MV-4-11 (cell line): ENCODE measurements at places on chromosomes 1 and 21.

- DNase-seq: peak; percentile 31
Measured at GRCh38 chr1:201436393-201436792, 14.9 kb upstream of the TNNI1 start.

GRCh38 chr1:156421939-156422601 is 53.1 kb downstream of the RHBG start:
- no peak for DNase-seq

- no peak for DNase-seq
Measured at GRCh38 chr1:185406006-185406690, 89.1 kb upstream of the IVNS1ABP start.

DNA sequence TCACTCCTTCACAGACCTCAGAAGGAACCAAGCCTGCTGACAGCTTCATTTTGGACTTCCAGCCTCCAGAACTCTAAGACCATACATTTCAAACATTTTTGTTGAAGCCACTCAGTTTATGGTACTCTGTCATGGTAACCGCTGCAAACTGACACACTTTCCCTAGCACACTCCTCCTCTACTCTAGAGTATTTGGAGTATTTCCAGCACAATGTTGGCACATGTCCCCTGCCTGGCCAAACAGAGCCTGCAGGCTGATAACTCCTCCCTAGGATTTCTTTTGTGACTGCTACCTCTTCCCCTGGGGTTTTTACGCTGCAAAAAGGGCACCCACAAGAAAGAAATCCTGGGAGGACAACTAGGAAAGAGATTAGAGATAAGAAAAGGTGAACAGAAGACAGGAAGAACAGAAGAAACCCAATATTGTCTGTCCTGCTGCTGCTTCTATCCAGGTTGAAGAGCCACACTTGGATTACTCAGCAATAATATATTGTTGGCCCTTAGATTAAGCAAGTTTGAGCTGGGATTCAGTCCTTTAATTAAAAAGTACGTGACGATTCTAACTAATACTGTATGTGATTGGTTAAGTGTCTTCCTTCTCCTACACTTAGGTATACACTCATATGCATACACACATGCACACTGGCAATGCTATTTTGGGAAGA is 844.1 kb downstream of the LTN1 start:
- DNase-seq: no peak

DNA sequence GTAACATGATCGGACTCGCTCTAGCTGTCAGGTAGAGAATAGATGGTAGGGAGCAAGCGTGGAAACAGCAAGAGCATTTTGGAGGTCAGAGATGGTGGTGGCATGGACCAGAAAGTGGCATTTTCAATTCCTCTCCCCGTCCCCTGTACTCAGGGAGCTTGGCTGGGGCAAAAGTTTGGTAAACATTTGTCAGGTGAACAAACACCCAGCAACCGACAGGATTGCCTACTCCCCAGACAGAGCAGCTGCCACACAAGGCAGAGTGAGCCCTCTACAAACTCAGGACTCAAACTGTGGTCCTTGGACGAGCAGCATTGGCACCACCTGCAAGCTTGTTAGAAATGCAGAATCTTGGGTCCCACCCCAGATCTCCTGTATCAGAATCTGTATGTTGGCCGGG is 14.3 kb downstream of the PTAFR start:
- DNase-seq: no peak

- no peak for DNase-seq
Measured at GRCh38 chr1:111690306-111690617, 48.9 kb downstream of the INKA2 start.

- no peak for DNase-seq
Measured at GRCh38 chr1:154820646-154821045, 49.4 kb downstream of the KCNN3 start.

DNA sequence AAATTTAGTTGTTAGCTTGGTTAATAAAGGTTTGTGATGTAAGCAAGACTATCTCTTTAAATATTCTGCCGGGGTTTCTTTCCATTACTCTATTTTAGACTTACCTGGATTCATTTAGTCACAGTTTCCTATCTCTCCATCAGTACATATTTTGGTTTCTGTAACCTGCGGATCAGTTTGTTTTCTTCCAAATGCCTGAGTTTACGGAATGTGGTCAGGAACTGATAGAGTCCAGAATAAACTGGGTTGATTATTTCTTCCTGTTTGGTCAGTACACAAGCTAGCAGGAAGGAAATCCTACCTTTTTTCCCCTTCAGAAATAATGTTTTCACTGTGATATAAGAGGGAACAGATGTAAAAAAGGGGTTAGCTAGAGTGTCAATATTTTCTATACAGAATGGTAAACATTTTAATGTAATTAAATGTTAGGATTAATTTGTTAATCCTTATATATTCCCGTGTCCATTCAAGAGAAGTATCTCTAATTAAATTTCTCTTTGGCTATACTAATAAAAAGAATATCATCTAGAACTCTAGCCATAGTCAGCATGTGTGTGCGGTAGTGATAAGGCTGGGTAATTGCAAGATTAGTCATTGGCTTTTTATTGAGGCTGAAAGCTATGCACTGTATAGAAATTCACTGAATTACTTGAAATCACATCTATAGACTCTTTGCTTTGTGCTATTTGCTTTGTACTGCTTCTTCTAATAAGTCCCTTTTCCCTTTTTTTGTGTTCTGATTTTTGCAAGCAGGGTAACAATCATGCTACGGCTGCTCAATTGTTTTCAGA is 144.7 kb upstream of the ADGRL4 start:
- DNase-seq: no peak

- no peak for DNase-seq
Measured at GRCh38 chr1:67687198-67687545, 2.2 kb downstream of the GADD45A start.

GRCh38 chr1:68145418-68146126 is 86.8 kb downstream of the WLS start:
- no peak for DNase-seq

GRCh38 chr1:206079135-206079534 is 26.2 kb downstream of the RHEX start:
- peak; percentile 64 for DNase-seq

DNA sequence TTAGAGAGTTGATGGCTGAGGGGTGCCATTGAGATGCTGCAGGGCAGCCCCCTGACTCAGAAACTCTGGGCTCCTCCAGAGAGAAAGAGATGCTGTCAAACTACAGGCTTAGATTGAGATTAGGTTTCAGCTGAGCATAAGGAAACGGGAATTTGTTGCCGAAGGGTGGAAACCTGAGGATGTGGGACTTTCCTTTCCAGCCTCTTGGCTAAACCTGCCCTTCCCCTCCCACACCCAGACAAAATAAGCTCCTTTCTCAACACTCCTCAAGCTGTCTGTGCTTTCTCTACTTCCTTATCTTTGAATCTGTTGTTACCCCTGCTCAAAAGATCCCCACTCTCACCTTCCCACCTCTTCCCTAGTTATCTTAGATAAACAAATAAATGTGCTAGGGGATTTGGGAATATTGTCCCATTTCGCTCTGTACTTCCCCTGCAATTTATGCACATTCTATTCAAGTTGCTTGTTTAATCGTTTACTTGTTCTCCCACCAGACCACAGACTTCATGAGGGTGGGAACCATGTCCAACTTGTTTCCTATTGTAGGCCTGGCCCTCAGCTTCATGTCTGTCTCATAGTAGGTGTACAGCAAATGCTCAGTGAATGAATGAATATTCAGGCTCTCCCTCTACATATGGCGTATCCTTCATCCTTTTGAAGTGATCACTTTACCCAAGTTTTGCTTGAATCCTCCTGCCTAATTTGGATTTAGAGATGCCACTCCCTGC is 30.6 kb upstream of the MARK1 start:
- DNase-seq: no peak

- DNase-seq: no peak
Measured at GRCh38 chr21:45901061-45901690, 80.4 kb upstream of the COL6A1 start.

DNA sequence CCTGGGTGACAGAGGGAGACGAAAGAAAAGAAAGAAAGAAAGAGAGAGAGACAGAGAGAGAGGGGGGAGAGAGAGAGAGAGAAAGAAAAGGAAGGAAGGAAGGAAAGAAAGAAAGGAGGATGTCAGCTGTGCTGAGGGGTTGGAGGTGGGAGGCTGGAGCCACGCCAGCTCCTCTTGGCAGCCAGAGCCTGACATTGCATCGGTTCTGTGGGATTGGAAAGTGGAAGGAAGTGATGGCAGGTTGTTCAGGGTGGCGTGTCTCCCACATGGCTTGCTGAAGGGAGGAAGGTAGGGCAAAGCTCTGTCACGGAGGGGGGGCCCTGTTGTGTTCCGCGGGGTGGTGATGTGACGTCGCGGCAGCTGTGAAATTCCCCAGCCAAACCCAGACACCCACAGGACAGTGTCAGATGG is 30.7 kb downstream of the EIF2D start:
- DNase-seq: peak; percentile 42

DNA sequence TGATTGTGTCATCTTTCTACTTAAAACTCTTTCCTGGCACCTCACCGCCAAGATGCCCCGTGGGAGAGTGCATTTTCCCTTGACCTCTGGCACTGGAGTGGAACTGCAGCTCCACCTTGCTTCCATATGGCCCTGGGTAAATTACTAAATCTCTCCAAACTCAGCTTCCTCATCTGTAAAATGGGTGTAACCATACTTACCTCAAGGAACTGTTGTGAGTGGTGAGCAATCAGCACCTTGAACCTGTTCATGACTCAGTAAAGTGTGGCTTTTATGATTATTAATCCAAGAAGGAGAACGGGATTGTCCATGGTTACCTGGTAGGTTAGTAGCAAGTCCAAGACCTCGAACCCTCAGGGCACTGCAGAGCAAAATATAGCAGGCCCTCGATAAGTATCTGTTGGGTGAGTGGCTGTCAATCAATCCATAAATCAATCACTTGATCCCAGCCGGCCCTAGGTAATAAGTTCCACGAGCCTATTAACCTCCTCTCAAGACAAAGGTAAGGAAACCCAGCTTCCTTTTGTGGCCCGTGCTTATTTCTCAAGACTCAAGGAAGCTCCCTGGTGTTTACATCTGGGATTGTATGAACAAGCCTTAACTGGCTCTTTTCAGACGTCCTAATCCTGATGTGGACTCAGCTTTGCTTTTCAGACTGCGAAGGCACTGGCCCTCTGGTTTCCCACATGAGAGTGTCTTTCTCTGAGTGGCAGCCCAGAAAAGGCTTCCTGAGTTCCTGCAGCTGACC is 114.0 kb upstream of the GJB5 start:
- DNase-seq: no peak

DNA sequence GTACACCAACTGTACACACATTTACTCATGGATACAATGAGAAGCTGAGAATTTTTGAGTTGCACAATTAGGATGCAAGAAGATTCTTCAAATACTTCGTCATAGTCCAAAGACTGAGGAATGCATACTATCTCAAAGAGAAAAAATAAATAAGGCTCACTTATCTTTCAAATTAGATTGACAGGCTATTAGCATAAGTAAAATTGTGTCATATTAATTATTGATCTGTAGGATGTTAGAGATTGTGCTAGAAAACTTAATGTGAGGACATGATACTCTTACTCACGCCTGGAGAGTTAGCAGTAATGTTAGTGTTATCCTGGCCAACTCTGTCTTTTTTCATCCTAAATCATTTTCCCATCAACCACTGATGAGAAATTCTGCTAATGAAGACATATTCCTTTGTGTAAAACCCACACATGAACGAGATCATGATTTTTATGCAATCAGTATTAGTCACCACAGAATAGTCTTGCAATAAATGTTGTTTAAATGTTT is 659.0 kb downstream of the LTN1 start:
- DNase-seq: no peak

- DNase-seq: peak; percentile 39
Measured at GRCh38 chr1:52141513-52142219, at the start of gene ZFYVE9. Gene ZFYVE9 (plus strand): TSS chr1:52142089. CDS start chr1:52233207, 91,118 bp downstream.

GRCh38 chr1:153390938-153391710 is at the start of gene S100A8:
Gene S100A8 (minus strand): TSS chr1:153391073. CDS start chr1:153390535, 538 bp downstream.
- peak; percentile 82 for DNase-seq

DNA sequence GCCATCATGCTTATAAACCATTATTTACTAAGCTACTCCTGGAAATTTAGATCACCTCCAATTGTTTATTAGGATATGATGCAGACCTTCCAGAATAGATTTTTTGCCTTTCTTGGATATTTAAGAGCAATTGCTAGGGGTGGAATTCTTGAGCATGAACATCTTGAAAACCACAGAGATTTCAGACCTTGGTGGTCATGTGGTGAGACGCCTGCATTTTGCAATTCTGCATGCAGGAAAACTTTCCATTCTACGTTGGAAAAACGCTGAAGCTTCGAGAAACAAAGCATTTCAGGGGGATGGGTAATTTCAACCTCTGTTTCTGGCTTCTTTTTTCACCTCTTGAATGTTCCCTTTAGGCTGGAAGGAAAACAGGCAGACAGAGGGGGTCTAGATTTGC is 596.3 kb downstream of the KIF26B start:
- DNase-seq: no peak

DNA sequence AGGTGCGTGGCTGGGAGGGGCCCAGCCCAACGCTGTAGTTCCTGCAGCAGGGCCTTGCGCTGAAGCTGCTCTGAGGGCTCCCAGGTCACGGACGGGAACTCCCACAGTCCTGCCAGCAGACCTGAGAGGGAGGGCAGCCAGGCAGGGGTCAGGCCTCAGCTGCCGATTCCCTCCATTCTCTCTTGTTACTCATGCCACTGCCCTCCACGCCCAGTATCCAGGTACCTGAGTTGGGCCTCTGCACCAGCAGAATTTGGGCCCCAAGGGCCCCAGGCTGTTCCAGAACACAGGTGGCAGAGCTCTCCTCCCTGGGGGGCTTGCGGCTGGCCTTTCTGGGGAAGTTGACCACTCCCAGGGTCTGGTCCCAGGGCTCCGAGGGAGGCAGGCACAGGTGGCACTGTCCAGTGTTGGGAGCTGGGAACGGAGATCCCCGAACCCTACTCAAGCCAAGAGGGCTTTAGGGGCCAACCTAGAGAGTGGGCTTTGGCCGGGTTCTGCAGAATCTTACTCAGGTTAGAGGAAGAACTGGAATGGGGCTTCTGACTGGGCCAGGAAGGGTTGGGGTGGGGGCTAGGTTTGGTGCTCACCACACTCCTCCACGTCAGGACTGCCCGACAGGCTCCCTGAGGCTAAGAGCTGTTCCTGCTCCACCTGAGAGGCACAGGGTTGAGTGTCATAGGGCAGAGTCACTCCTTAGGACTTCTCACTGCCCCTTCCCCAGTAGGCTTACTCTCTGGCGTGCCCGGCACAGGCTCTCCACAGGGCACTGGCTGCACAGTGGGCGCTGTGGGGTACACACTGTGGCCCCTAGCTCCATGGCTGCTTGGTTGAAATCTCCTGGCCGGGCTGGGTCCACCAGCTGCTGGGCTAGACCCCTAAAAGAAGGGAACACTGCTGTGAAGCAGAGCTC is 5.0 kb downstream of the HPDL start:
- no peak for DNase-seq
